ENCODE measurements at places on chromosomes 12 and 14. TPM values are rescaled to one million over a fixed set of nuclear protein-coding genes. Genes with fewer than 3 reads are reported as not detected.

The TMEM229B gene
- 0.52 TPM for total RNA-seq

The SNRPF gene
- 18.6 TPM for total RNA-seq

The RPL10L gene
- not detected for total RNA-seq

The KCNH3 gene
- total RNA-seq = 0.09 TPM

The IFNG-AS1 gene
- total RNA-seq = not detected

Measured in dermis lymphatic vessel endothelial cell (primary cell).